ENCODE measurements at places on chromosomes 6 and 20.

DNA sequence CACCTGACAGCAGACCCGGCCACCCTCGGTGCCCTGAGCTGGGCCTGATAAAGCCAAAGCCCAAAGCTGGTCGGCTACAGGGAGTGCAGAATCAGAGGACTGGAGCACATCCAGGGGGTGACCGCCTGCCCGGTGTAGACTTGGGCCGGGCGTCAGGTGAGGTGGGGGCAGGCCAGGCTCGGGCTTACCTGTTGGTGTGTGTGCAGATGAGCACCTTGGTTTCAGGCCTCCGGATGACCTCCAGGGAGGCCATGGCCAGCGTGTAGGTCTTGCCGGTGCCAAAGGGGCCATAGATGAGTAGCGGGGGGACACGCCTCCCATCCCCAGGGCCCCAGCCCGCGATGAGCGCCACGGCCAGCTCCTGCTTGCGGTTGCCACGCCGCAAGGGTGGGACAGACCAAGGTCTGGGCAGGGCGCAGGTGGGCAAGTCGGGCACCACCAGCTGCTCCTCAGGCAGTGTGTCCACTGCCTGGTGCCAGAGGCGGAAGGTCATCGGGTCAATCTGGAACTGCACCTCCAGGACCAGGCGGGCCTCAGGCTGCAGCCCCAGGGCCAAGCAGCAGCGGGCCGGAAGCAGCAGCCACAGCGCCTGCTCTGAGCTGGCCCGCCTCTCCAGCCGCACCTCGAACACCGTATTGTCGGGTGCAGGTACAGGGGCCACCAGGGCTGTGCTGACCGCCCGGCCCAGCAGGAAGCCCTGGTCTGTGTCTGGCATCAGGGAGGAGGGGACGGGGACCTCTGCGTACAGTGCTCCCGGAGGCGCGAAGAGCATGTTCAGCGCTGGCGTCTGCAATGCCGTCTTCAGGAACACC lies 5.7 kb downstream of the HELZ2 start:
- DNase-seq = no peak

DNA sequence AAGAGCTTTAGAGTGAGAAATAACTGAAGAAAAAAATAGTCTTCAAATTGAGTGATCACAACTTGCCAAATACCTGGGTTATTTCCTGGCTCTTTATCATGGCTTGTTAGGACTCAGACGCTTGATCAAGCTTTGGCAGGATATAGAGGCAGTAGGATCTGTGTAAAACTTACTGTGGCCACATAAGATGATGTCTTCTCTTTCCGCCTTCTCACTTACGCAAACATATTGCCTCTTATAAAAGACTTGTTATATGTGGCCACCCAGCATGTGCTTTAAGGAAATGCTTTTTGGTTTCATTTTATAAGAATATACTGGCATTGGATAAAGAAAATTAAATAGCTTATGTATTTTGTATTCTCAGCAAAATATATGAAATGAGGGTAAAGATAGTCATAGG lies 101.8 kb upstream of the AKIRIN2 start:
- no peak for DNase-seq

- no peak for DNase-seq
Measured at GRCh38 chr6:14100966-14101365, 16.6 kb upstream of the CD83 start.

GRCh38 chr6:169832247-169832948 lies 81.0 kb downstream of the ERMARD start:
- no peak for DNase-seq

GRCh38 chr20:37615340-37616109 lies 78.3 kb upstream of the CTNNBL1 start:
- DNase-seq = no peak

- DNase-seq = no peak
Measured at GRCh38 chr20:6744180-6744579, 23.3 kb upstream of the BMP2 start.

DNA sequence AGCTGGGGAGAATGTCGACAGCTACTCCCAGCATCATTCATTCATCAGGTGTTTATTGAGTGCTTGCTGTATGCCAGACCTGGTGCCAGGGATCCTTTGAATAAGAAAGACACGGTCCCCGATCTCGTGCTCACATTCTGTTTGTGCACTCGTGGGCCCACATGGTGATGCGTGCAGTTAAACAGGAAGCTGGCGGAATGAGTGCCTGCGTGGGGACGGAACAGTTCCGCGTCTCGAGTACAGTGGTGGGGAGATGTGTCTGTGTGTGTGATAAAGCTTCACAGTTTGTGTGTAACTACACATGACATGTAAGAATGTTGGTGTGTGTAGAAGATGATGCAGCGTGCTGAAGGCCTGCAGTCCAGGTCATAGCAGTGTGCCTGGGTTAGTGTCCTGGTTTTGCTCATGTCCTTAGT lies 6.5 kb downstream of the RBM38 start:
- DNase-seq = no peak

GRCh38 chr6:125271486-125272159 lies 30.1 kb downstream of the HDDC2 start:
- DNase-seq = no peak
